A172 (cell line): ENCODE measurements at places on chromosomes 13 and 19.

DNA sequence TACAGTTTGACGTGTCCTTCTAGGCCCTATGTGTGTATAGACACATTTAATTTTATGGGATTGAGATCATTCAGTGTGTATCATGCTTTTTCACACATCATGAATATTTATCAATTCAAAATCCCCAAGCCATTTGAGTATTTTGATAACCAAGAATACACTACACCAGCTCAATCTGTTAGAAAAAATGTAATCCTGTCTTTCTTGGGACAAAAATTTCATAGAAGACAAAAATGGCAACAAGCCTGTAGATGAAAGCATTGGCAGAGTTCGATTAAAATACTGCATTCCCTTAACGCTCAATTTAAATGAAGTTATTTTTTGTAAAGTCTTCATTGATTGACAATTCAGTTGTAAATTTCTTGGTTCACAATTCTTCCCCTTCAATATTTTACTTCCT is 41.9 kb downstream of the WDR87 start:
- DNase-seq = no peak

DNA sequence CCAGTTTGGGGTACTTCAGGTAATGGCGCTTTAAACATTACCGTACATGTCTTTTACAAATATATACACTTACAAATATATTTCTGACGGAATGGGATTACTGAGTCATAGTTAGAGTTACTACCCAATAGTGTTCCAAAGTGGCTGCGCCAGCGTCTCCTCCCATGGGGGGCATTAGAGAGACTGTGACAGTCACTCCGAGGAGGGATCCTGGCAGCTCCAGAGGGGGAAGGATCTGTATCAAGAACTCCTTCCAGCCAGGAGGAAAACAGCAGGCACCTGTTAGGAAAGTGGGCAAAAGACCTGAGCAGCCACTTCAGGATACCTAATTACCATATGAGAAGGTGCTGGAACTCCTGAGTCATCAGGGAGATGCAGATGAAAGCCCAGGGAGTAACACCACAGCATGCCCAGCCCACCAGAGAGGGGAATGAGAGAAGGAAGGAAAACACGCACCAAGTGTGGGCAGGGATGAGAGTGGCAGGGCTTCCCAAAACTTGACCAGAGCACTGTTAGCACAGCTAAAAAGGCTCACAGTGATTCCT is 52.9 kb downstream of the SLC7A9 start:
- no peak for DNase-seq

DNA sequence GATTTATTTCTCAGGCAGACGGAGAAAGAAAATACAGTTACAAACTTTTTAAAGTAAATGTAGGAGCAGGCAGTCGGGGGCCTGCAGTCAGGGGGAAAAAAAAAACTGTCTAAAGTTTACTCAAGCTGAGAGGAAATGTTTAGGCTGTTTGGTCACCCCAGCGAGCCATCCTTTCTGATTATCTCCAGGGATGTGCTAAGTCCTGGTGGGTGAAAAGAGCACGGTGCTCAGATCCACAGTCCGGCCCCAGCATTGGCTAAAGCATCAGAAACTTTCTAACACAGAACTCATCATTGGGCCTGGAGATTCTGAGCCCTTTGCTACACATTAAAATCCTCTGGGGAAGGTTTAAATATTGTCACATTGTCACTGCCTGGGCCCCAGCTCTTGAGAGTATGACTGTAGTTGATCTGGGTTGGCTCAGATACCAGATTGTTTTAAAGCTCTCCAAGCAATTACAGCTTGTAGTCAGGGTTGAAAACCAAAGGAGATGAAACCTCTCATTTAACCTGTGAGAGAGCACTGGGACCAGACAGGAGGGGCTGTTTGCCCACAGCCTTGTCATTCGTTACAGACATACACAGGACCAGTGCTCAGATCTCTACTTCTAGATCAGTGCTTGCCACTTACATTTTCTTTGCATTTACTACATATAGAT is 131.1 kb upstream of the HTR2A start:
- DNase-seq = no peak

DNA sequence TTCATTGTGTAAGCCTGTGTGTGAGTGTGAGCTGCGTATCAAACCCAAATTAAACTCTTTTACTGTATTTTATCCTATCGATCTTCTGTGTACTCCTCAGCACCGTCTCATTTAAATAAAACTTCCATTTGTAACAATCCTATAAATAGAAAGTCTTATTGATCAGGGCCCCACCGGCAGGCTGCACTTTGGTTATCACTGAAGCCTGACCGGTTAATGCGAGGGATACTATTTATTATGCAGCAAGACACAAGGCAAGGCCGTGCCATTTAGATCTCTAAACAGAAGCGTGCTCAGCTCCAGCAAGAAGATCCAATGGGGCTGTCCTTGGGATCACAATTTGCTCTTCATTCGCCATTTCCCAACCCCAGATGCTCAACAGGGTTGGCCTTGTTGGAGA is 252.6 kb upstream of the TSHZ3 start:
- DNase-seq = no peak
